Activated naive CD4-positive, alpha-beta T cell treated with anti-CD3 and anti-CD28 coated beads, Interleukin-2, amount 50 U/mL, for 16 hours (primary cell): ENCODE measurements at places on chromosomes 1 and 21.

- DNase-seq: no peak
Observed at GRCh38 chr1:16292739-16293138, 55.8 kb upstream of the CPLANE2 start.

GRCh38 chr1:113912594-113913311 is 7.6 kb downstream of the DCLRE1B start:
- DNase-seq: no peak

DNA sequence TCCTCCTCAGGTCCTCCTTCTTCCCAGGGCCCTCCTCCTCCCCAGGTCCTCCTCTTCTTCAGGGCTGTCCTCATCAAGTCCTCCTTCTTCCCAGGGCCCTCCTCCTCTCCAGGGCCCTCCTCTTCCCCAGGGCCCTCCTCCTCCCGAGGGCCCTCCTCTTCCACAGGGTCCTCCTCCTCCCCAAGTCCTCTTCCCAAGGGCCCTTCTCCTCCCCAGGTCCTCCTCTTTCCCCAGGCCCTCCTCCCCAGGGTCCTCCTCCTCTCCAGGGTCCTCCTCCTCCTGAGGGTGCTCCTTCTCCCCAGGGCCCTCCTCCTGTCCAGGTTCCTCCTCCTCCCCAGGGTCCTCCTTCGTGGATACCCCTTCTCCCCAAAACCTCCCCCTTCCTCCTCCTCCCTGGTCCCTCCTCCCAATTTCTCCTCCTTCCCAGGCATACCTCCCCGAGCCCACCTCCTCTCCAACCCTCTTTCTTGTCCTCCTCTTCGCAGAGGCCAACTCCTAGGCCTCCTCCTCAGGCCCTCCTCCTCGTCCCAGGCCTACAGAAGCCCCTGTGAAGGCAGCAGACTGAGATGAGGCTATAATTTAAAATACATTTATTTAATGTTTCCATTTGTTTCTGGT is 29.5 kb downstream of the WNT9A start:
- no peak for DNase-seq

DNA sequence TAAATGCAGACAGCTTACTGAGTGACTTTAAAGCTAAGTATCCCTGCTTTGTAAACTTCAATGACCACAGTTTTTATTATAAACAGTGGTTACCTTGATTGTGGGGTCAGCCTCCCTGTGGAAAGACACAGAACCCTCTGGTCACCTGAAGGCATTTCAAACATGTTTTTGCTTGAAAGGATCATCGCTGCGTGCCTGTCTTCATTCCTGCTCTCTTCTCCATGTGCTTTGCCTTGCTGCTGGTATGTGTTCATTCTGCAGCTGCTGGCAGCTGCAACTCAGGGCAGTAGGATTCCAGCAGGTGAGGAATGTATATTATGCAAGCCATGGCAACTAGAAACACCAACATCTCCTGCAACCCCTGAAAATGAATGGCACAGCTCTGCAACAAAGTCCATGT is 81.0 kb upstream of the VAV3 start:
- DNase-seq: no peak

DNA sequence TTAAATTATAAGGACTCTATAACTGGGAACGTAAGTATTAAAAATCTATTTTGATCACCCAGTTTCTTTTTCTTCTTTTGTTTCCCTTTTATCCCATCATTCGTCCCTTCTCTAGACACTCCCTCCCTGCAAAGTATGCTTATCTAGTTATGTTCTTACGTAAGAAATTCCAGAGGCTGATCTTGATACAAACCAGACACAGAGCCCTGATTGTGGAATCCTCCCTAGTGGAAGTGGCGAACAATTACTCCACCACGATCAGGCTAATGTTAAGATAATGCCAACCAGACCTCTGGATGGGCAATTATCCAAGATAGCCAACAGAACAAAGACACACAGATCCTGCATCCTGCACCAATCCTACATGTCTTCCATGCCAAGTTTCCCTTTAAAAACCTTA is 1557.4 kb downstream of the PLA2G4A start:
- no peak for DNase-seq

DNA sequence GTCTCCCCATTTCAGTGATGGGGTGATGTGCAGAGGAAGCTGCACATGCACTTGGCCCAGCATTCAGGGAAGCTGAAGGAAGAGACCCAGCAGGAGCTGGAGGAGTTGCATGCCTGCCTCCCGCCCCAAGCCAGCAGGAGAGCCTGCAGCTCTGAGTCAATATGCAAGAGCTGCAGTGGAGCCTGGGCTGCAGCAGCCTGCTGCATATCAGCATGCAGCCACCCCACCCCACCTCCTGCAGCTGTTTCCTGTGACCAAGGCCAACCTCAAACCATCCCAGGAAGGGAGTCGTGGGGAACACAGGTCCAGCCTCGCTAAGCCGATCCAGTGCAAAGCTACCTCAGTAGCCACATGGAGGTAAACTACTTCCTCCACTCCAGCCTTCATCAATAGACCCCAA is 18.9 kb downstream of the AGT start:
- no peak for DNase-seq

DNA sequence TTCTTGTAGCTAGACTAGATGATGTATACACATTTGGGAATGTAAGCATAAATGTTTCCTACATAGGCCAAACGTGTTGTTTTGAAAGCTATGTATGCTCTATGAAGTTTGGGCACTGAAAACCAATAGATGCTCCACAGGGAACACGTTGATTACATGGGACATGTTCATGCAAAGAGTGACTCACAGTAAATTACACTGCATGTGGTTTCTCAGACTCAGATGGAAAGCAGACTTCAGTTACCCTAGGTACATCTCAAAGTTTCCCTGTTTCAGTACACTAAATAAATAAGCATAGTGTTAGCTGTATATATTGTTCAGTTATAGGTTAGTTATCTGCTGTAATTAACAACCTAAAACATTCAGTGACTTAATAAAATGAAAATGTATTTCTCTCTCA is 301.9 kb upstream of the RUNX1 start:
- no peak for DNase-seq

DNA sequence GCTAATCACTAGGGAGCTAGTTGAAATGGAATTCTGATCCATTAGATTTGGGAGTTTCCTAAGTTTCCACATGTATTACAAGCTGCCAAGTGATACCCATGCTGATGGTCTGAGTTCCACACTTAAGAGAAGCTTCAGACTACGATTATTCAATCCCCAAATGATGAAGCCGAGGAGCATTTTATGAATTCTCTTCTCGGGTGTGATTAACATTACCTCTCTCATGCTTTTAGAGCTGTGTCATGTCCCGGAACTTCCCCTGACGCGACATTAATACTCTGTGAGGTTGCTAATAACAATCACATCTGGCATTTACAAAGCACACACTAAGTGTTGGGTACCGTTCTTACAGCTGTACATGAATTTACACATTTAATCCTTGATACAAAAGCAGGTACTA is 63.0 kb downstream of the KCNJ15 start:
- no peak for DNase-seq

DNA sequence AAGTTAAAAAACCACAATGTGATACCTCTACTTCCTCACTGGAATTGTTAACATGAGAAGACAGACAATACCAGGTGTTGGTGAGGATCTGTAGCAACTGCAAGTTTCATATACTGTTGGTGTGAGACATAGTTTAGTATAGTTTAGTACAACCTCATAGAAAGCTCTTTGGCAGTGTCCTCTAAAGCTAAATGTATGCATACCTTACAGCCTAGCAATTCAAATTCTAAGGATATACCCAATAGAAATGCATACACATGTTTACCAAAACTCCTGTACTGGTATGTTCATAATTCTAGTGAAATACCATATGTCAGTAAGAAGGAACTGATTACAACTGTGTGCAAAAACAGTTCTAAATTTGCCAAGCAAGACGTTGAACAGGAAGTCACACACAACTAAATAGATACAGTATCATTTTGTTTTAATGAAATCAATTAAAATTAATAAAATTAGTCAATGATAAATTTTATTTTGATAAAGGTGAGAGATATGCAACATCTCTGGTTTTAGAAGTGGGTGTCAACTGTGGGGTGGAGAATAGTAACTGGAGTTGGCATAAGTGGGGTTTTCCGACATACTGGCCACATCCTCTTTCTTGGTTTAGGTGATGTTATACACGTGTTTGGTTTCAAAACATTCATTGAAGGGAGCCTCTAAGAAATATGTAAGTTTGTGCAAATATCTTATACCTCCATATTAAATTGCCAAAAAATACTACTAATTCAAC is 450.7 kb downstream of the PTPRC start:
- DNase-seq: no peak

DNA sequence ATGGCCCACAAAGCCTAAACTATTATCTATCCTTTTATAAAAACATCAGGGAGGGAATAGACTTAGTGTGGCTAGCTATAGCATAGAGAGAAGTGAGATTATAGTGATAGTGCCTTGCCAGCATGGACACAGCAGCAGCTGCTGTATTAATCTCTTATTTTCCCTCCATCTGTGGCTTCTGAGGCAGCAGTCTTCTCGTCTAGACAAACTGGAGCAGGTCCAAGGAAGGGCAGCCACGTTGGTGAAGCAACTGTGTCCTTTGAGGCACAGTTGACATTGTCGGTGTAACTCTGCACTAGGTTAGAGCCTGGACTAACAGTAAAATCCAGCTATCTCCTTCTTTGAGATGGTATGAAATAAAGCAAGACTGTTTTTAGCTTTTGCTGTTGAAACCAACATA is 131.3 kb downstream of the CACHD1 start:
- DNase-seq: no peak

GRCh38 chr1:114093624-114094362 is 59.9 kb downstream of the SYT6 start:
- no peak for DNase-seq

DNA sequence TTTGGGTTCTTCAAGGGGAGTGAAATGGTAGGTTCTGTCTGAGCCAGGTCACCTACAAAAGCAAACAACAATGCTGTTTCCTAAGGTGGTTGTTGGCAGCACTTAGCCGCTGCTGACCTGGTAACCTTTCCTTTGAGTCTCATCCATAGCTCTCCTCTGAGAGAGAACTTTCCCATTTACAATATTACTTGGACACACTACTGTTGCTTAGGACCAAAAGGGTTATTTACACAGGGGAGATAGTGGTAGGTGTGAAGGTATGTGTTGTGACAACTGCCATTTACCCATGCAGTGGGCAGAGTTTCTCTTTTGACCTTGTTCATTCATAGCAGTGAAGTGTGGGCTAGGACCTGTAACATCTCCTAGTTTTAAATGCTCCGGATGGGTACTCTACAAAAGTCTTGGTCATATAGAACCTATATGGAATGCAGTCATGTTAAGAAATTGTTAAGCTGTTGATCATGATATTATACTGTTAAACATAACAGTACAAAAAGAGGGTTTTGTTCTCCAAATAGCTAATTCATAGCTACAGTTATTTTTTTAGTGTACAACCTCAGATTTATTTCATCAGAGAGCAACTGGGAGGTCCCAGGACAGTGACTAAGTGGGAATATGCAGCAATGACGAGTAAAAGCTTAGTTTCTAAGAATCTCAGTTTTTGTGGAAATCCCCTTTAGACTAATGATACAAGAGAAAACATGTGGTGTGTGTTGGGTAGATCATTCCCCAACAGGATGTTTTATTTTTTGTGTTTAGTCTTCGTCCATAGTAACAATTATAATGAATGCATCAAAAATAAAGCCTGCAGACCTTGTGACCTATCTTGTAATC is 219.7 kb downstream of the NFIA start:
- no peak for DNase-seq

- no peak for DNase-seq
Observed at GRCh38 chr1:51188230-51188629, 47.8 kb upstream of the RNF11 start.

DNA sequence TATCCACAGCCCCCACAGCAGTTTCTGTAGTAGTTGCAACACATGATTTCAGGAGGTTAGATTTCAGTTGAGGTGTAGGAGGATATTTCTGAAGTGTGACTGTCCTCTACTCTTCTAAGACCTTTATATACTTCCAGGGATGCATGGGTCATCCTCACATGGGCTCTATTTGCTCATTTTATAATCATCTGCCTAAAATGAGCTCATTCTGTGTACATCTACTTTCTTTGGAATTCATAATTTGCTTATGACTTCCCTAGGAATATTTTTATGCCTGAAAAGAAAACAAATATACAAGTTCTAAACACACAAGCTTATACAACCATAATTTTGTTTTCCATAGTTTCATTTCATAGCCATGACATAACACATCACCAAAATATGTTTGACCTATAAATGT is at the start of gene KRTAP21-2:
Gene KRTAP21-2, minus strand, starts transcription at position 101 of the 400 bp plus-strand sequence. Its CDS starts 57 bp downstream, at position 44.
- DNase-seq: no peak

GRCh38 chr1:11691302-11691914 is at the start of gene DRAXIN:
Gene DRAXIN, plus strand, starts transcription at chr1:11691710. Its CDS starts 14,549 bp downstream, at chr1:11706259.
- no peak for DNase-seq

DNA sequence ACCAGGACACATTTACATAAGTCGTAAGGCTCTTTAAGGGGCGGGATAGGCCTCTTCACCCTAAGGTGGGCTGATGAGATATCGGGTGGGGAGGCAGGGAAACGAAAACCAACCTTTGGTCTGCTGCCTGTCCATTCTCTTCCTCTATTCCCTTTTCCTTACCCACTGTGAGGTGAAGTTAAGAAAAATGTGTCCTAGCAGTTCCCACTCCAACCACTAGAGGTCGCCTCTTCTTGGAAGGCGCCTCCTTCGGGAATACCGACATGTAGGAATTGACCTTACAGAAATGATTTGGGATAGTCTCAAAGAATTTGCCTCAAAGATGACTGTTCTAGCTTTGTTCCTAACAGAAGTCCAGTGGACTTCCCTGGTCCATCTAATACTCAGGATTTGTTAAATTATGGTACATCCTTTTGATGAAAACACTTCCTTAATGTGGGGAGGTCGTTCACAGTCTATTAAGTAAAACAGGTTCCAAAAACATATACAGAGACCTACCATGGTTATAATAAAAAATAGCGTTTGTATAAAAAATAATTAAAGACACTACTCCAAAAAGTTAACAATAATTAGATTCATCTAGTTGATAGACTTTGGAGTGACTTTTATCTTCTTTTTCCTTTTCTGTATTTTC is 14.1 kb downstream of the AZIN2 start:
- no peak for DNase-seq

- no peak for DNase-seq
Observed at GRCh38 chr1:97920276-97920831, 480 bp downstream of the DPYD start.

- DNase-seq: no peak
Observed at GRCh38 chr1:225155555-225155954, 226.1 kb downstream of the DNAH14 start.

GRCh38 chr1:244992833-244993232 is 128.5 kb upstream of the HNRNPU start:
- DNase-seq: no peak

GRCh38 chr1:83741770-83742169 is 257.2 kb downstream of the TTLL7 start:
- no peak for DNase-seq

DNA sequence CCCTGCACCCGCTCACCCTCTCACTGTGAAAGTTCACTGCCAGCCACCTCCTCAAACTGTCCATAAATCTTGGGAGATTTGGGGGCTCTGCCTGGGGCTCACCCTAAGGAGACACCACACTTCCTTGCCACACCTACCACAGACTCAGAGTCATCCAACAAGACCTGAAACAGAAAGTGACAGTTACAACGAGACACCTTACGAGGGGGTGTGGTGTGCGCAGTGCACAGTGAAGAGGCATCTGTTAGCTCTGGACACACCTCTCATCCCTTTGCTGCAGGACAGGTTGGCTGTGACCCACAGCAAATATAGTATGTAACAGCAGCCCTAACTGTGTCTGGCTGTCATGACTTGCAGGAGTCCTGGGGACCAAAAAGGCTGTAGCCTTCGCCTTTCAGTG is 190.2 kb downstream of the NR5A2 start:
- no peak for DNase-seq

GRCh38 chr1:43034778-43035177 is 76.1 kb upstream of the SLC2A1 start:
- no peak for DNase-seq

- DNase-seq: no peak
Observed at GRCh38 chr1:59561796-59562195, 253.0 kb upstream of the HOOK1 start.

GRCh38 chr1:81463936-81464837 is 336.5 kb upstream of the ADGRL2 start:
- DNase-seq: no peak
